ENCODE measurements at places on chromosomes 5 and 9.

- DNase-seq: no peak
These were observed 2.8 kb downstream of the FBN2 start for GRCh38 chr5:128535251-128535650.

GRCh38 chr9:136107953-136108647 is 10.6 kb downstream of the TMEM250 start:
- no peak for DNase-seq

GRCh38 chr9:120567081-120567480 is 12.9 kb downstream of the CDK5RAP2 start:
- no peak for DNase-seq

- no peak for DNase-seq
These were observed 39.2 kb downstream of the PRUNE2 start for GRCh38 chr9:76866689-76867088.

GRCh38 chr5:120463991-120464626 is at the start of gene PRR16:
TSS of gene PRR16 (plus strand) at chr5:120464300.
- DNase-seq: no peak

GRCh38 chr5:82849885-82850284 is 227.3 kb downstream of the TMEM167A start:
- DNase-seq: no peak

DNA sequence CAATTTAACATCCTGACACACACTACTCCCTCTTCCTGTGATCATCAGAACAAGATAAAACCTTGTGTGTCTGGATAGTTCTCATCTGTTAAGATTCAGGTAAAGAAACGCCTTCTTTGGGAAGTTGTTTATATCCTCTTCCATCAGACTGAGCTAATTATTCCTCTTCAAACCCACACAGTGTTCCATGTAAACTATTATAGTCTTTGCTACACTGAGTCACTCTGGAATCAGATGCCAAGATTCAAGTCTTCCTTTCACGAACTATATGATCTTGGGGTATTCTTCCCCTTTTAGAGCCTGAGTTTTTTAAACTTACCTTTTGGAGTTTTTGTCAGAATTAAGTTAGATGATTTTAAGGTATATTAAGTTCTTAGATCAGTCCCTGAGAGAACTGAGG is 2.0 kb downstream of the OR1J1 start:
- no peak for DNase-seq

DNA sequence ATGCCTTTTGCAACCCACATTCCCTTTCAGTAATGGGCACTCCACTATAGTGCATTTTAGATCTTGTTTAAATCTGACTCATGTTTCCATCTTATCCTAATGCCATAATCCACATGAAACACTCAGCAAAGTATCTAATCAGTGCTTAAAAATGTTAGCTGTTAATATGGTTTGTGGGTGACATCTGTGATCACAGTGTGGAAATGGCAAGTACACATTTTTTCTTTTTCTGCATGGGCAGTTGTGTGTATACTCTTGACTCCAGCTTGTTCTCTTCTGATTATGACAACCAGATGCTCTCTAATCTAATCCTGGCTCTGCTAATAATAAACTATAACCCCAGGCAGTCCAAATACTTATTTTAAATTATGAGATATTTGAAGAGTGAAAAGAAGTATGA is 103.3 kb downstream of the EDIL3 start:
- no peak for DNase-seq

DNA sequence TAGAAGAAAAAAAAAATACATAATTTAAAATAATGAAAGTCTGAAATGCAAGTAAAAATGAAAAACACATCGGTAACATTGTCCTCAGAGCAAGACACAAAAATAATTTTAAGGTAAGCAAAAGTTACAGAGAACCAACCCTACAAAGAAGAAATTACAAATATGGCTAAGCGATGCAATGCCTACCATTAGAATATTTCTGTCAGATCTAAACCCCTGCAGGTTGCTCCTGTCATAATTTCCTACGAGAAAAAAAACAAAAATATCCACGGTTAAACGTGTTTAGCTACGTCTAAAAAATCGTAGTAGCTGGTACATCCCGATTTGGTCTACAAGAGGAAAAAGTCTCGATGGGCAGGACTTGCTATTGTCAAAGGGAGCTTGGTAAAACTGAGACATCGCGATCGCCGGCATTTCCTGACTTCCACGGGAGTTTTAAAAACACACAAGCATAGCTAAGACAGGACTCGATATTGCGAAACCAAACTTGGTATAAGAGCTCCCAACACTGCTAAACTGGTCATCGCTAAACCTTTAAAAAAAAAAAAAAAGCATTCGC is 1.1 kb upstream of the ANXA2R start:
- no peak for DNase-seq

DNA sequence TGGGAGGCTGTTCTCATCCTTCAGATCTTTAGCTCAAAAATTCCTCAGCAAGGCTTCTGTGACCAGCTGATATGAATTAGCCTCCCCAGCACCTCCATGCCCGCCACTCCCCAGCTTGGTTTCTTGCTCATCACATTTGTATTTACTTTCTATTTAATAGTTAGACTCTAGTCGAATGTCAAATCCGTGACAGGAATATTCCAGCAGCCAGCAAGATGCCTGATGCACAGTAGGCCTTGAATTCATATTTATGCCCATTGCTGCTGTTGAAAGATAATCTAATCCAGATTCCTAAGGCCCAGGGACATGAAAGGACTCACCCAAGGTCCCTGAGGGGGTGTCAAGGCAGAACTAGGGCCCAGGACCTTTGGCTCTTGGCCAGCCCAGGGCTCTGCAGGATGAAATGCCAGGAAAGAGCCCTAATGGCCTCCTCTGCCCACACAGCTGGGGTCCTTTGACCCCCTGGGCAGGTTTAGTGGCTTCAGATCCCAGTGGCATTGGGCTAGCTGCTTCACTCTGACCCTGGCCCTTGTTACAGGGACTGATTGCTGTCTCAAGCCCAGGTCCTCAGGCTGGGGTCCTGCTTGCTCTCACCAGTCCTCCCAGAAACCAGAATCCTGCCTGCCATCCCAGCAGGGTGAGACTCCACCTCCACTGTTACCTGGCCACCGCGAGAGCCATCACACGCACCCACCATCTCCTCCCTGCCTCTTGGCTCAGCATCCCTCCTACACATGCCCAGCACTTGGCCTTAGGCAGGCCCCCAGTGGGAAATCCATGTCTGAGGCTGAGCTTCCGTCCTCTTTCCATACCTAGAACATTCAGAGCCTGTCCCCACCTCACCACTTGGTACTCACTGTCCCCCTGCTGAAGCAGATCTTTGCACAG is 7.3 kb downstream of the CSF1R start:
- DNase-seq: no peak

DNA sequence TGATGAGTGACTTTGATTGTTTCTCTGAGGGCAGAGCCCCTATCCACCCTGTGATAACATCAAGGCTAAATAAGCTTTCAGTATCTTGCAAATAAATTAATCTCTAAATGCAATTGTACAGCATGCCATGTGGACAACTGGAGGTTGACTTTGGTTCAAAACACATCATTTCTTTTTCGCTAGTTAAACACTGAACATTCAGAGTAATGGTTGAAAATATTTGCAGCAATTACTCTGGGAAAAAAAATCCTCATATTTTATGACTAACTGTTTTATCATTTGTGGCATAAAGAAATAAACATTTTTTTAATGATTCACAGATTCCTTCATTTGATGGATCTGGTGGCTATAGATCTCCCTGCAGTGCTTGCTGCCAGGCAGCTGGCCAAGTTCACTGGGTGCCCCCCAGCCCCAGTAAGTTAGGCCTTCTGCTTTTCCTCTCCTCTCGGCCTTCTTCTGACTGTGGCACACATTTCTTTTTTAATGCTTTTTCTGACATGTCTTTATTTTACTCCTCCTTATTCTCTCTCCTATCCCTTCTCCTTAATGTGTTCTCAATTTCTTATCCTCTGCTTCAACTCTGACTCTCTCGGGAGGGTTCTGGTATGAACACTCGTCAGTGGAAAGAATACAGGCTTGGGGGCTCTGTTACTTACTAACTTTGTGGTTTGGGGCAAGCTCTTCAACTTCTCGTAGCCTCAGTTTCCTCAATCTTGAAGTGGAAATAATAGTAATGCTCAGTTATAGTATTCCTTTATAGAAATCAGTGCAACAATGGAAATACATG is 69.6 kb downstream of the ADAMTSL1 start:
- no peak for DNase-seq

DNA sequence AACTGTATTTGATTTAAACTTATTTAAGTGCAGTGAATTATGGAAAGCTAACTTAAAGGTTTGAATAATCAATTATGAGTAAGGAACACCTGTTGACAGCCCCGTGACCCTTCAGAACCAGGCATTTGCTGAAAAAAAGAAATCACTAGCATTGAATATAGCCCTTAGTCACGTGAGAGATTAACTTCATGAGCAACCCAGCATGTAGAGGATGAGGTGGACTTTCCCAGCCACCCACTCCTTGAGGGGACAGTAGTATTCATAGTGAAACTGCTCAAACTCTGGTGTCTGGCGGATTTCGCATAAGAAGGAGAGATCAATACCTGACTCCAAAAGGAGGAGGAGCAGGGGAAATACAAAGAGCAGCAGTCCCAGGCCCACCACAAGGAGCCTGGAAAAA is 184.8 kb upstream of the RASEF start:
- DNase-seq: no peak

DNA sequence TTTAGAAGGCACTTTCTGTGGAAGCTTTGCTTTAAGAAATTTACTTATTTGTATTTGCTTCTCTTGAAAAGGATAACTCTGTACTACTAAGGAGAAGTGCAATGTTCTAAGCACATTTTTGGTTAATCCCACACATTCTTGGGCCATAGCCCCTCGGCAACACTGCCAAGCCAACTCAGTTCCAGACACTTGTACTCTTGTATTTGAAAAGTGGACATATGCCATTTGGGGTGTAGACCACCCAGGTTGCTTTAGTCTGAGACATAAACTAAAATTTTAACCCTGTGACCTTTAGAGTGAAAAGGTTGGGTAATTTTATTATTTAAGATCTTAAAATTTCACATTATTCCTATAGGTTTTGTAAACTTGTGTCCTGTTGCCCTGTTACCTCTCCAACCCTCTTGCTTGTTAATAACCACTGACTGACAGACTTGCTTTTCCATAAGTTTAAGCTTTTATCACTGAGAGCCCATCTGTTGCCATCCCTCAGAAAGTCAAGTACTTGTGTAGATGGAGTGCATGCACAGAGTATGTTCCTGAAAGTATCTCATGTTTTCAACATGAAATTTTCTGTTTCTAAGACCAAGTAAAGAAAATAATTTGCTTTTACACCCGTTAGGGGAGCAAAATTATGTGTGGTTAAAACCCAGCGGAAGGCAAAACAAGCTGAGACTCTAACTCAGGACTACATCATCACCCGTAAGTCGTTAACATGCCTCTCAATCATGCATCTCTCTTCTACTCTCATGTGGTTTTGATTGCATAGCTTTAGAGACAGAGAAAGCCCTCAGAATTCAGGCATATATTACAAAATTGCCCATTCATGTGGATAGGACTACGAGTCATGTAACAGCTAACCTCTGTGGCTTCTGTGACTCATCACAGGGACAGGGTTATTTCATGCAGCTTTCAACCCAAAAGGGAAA is 117.3 kb downstream of the GDNF start:
- DNase-seq: no peak

- no peak for DNase-seq
These were observed 41.3 kb downstream of the CAVIN4 start for GRCh38 chr9:100619194-100619593.

DNA sequence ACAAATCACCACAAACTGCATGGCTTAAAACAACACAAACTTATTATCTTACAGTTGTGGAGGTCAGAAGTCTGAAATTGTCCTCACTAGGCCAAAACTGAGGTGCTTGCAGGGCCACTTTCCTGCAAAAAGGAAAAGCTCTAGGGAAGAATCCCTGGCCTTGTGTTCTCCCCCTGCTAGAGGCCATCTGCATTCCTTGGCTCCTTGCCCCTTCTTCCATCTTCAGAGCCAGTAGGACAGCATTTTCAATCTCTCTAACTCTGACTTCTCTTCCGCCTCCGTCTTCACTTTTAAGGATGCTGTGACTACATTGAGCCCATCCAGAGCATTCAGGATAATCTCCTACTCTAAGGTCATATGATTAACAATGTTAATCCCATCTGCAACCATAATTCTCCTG is 236.6 kb downstream of the CDK5RAP2 start:
- no peak for DNase-seq

DNA sequence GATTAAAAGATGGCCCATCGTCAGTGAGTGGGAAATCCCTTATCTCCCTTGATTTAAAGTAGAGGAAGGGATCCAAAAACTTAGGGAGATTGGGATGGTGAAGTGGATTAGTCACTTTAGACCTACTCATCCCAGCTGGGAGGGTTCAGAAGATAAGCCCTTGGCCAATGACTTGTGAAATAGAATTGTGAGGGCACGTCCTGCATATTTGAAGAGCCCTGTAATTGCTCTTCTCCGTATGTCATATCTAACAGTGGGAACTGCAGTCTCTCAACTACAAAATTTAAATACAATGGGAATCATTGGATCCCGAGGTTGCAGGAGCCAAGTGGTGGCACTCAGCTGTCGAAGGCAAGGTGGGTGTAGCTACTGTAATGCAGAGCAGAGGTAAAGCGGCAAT is 65.4 kb upstream of the C9orf72 start:
- DNase-seq: no peak

DNA sequence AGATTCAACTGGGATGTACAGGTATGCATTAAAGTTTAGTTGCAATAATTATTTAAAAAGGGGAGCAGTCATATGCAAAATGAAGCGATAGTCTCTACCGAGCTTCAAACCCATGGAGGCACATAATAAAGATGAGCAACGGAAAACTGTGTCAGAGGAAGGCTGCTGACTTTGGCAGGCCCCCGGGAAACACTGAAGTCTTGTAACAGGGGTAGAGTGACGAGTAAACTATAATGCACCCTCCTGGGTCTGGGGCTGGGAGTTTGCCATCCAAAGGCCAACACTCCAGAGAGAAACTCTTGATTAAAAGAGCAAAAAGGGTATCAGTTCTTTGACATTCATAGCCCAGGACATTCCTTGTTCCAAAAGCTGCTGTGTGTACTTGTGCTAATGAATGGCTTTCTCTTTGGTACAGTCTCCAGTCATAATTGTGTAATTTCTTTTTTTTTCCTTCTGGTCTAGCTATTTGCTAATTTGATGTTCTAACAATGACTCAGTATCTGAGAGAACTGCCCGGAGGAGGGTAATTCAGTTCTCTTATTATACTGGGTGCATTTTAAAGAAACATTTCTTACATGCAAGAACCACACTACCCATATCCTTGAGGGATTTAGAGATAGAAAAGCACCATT is 59.2 kb downstream of the TNC start:
- DNase-seq: no peak

DNA sequence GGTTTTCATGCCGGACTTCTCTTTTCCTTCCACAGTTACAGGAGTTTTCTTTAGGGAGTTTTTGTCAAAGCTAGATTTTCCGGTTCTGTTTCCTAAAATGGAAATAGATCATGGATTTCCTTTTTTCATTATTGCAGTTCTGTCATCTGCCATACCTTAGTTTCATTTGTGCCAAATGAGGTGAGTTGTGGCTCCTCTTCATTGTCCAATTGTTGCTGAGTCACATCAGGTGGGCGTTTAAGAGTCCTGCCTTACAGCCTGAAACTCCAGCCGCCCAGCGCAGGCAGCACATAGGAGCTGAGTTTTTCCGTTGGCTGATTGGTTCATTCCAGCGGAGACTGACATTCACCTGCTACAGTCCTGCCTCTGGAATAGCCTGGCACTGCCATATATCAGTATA is 14.1 kb downstream of the SLC25A25 start:
- no peak for DNase-seq

All from activated T-helper 1 cell treated with anti-CD3 and anti-CD28 coated beads, Interleukin-2, amount 50 U/mL, for 16 hours (primary cell).